ENCODE measurements at places on chromosomes 13 and 19. TPM values are rescaled to one million over a fixed set of nuclear protein-coding genes. Genes with fewer than 3 reads are reported as not detected.

- no peaks in the 10 kb centered on the region for H3K36me3 ChIP-seq
- peak; percentile 88 for DNase-seq
- H3K27me3 ChIP-seq = no peaks in the 10 kb centered on the region
- H3K4me3 ChIP-seq = peak overlapping the region; percentile 84
- H3K4me1 ChIP-seq = peaks cover 43% of the 10 kb centered on the region
- H3K27ac ChIP-seq = peak overlapping the region; percentile 85
These were observed 1.0 kb downstream of the REX1BD start for GRCh38 chr19:18589380-18590272.

- DNase-seq = no peak
- H3K27me3 ChIP-seq = no peaks in the 10 kb centered on the region
- no peak overlapping the region for H3K4me3 ChIP-seq
- peaks cover 8% of the 10 kb centered on the region for H3K4me1 ChIP-seq
These were observed 96.1 kb downstream of the ANKRD10 start for GRCh38 chr13:110818747-110819146.

The LMTK3 gene
- not detected for total RNA-seq

The KASH5 gene
- total RNA-seq = 0.52 TPM

The SSC5D gene
- total RNA-seq = 1.0 TPM

Measured in Karpas-422 (cell line).